Dorsolateral prefrontal cortex (tissue), 122 donors: ENCODE measurements at places on chromosomes 2 and 18.
A peak's percentile ranks its signal among the peaks of the same experiment; 100 is the strongest.

GRCh38 chr2:218223046-218223445 is 6.1 kb downstream of the ARPC2 start:
- no peak for DNase-seq

GRCh38 chr2:13005761-13006335 is 289.1 kb downstream of the TRIB2 start:
- no peak for DNase-seq

DNA sequence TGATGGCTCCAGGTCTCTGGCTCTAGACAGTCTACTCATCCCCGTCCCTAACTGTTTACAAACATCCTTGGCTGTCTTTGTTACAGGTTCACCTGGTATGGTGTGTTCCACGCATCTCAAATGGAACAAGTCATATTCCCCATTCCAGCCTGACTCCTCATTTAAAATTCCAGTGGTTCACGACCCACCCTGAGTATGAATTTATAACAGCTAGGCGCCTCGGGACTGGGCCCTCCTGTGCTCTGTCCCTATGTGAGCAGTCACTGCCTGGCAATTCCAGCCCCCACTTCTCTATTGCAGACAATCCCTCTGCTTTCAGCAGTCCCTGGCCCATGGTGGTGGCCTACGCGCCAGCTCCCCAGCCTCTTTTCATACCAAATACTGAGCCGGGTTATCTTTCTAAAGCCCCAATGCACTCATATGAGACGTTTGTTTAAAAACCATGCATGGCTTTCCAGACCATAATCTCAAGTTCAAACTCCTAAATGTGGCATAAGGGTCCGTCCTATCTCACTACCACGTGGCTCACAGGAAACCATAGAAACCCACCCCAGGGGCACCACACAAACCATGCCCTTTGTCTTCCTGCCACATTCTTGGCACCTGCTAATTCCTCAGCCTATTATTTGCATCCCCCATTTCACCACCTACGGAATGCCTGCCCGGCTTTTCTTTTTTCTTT is 1.6 kb downstream of the SERPINB8 start:
- DNase-seq: no peak

- DNase-seq: no peak
These were observed 200.0 kb upstream of the SIX3 start for GRCh38 chr2:44741507-44741906.

DNA sequence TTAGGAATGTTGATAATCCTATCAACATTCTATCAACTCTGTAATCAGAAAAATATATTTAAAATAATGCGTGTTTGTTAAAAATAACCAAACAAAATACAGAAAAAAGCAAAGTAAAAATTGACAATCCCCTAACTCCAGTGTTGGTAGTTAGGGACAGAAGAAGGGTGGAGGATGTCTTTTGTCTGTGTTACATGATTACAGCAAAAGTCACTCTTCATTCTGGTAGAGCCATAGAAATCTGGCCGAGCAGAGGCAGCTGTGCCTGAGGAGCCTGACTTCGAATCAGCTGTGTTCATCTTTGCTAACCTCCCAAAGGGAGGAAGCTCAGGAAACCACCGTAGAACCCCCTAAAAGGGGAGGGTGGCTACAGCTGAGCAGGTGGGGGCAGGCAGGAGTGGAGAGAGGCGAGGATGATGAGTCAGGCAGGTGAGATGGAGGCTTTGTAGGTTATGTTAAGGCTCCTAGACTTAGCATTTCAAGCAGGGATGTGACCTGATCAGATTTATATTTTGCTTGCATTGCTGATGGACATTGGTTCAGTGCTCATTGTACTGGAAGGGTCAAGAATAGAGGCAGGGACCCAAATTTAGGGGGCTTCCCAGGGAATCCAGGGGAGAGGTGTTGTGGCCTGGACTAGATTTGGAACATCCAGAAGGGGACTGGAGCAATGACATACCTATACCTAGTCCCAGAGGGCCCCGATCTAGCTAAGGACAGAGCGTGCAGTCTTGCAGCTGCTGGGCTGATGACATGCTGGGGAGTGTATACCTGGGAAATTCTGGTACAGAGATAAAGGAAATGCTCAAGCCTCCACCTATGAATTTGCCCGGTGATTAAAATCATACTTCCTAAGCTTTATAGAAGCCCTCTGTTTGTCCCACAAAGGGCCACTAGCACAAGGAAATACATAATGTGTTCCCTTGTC is 95.7 kb downstream of the NEDD4L start:
- no peak for DNase-seq

DNA sequence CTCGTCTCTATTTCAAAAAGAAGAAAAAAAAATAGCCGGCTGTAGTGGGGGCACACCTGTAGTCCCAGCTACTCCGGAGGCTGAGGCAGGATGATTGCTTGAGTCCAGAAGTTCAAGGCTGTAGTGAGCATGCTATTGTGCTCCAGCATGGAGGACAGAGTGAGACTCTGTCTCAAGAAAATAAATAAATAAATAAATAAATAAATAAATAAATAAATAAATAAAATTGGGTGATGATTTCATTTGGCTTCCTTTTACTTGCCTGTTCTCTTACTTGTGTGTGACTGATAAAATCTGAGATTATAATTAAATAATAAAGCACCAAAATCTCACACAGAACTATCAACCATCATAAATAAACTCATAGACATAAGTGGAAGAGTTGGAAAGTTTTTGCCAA is 657.8 kb downstream of the NRXN1 start:
- DNase-seq: no peak

- DNase-seq: no peak
These were observed 67.9 kb downstream of the RHOB start for GRCh38 chr2:20514596-20515269.

DNA sequence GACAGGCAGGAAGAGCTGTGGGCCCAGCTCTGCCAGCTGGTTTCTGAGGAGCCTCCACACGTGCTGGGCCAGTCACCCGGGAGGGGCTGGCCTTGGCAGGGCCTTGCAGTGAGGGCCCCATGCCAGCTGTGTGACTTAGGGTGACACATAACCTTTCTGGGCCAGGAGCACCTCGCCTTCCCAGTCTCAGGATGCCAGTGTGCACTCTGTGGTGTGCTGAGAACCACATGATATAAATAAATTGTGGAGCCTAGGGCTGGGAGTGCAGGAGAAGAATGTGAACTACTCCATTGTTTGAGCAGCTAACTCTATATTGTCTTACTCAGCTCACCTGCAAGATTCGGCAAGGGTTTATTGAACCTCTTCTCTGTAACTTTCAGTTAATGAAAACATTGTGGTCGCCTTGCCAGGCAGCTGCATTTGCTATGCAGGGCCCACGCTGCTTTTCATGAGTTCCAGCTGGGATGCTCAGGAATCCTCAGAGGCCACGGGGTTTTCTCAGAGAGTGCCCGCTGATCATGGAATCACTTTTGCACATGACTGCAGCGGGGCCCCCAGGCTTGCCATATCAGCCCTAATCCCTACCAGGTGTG is 222.3 kb downstream of the SH3RF3 start:
- DNase-seq: no peak

GRCh38 chr18:1412655-1413322 is 508.1 kb downstream of the ADCYAP1 start:
- no peak for DNase-seq

- no peak for DNase-seq
These were observed 89.2 kb upstream of the GLS start for GRCh38 chr2:190791347-190791975.

- DNase-seq: no peak
These were observed 36.4 kb upstream of the GAREM2 start for GRCh38 chr2:26136451-26136850.

DNA sequence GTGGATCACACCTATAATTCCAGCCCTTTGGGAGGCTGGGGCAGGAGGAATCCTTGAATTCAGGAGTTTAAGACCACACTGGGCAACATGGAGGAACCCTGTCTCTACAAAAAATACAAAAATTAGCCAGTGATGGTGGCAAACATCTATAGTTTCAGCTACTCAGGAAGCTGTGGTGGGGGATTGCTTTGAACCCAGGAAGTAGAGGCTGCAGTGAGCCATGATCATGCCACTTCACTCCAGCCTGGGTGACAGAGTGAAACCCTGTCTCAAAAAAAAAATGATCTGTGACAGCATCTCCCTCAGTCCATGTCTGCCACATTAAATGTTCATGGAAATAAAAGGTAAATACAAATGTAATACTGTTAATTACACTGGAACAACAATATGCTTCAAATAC is 121.4 kb upstream of the COL5A2 start:
- DNase-seq: no peak

DNA sequence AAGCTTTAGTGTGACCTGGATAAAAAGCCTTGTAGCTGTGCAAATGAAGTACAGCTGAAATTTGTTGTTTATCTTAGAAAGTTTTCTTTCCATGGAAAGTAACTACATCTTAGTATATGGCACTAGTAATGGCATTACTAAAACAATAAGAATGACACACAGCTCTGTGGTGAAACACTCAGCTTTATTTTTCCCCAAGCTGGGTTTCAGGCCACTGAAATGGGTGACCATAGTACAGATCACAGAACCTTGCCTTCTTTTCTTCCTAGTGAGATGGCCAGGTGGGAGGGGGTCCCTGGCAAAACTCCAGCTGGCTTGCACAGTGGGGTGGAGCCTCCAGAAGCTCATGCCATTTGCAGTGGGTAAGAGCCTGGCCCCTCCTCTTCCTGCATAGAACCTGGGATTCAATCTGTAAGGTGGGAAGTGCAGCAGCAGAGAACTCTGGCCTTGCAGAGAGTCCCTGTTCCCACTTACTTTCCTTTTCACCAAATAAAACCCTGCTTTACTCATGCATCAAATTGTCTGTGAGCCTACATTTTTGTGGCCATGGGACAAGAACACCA is 17.6 kb upstream of the GRP start:
- no peak for DNase-seq

GRCh38 chr2:65431421-65432226 is 775 bp downstream of the SPRED2 start:
- no peak for DNase-seq

GRCh38 chr2:216880509-216881184 is 20.8 kb upstream of the TNP1 start:
- DNase-seq: no peak

- DNase-seq: no peak
These were observed 287.7 kb downstream of the SRBD1 start for GRCh38 chr2:45323344-45323743.

GRCh38 chr2:189391201-189391600 is 50.1 kb upstream of the WDR75 start:
- no peak for DNase-seq

GRCh38 chr2:12818416-12819102 is 101.8 kb downstream of the TRIB2 start:
- DNase-seq: no peak

DNA sequence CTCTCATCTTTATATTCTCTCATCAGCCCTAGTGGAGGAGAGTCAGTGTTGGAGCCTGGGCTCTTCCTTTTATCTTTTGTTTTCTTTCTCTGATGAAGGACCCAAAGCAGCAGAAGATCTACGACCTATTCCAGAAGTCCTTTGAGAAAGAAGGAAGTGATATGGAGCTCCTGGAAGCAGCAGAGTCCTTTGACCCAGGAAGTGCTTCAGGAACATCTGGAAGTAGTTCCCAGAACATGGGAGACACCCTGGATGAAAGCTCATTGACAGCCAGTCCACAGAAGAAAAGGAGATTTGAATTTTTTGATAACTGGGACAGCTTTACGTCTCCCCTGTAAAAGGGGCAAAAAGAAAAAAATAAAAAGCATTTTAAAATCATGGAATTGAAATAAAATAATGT is 16.0 kb upstream of the RPL37A start:
- DNase-seq: no peak

DNA sequence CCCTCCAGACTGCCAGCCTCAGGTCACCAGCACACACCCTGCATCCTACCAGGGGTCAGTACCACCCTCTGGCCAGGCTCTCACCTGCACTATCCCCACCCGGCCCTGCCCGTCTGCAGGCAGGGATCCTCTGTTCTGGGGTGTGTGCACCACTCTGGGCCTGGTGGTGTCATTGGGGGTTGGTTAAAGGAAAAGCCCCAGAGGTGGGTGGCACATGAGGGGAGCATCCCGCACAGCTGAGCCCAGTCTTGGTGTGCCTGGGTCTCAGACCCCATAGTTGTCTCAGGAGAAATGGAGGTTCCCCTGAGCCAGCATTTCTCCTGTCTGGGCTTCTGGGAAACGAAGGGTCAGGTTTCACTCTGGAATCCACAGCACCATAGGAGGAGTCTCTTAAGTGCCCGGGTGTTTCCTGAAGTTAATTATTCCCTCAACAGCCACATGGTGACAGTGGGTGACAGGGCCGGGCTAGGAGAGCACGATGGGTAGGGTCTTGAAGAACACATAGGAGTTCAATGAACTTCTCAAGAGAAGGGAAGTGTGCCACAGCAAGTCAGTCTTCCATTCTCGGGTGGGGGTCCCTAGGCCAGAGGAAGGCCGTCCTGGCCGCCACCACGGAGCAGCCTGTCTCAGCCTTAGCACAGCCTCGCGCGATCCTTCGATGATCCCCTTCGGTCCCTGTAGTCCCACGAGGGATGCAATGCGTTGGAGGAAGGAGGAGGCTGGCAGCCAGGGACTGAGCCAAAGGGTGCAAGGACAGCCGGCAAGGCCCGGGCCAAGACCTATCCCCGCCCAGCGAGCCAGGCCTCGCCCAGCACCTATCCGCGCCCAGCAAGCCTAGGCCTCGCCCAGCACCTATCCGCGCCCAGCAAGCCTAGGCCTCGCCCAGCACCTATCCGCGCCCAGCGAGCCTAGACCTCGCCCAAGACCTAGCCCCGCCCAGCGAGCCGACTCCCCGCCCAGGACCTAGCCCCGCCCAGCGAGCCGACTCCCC is 1.1 kb upstream of the FARP2 start:
- peak; percentile 58 for DNase-seq

DNA sequence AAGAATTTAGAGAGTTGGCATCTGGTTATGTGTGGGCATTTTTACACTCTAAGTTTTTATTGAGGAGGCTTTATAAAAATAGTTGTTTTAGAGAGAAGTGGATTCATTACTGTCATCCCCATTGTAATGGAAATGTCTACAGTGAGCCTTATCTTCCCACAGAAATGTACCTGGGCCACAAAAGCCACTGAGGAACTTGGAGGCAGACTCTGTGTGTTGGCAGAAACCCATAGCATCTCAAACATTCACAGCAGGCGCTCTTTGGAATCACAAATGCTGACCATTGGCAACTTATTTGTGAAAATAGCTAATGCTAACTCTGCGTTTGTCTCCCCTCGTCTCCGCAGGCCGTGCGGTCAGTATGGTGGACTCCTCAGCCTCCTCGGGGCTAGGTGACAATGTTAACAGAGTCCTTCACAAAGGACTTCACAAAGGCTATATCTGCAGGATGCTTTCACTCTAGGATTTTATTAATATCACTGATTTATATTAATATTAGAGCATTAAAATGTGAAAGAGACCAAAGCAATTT is 689.1 kb upstream of the POU3F3 start:
- no peak for DNase-seq

DNA sequence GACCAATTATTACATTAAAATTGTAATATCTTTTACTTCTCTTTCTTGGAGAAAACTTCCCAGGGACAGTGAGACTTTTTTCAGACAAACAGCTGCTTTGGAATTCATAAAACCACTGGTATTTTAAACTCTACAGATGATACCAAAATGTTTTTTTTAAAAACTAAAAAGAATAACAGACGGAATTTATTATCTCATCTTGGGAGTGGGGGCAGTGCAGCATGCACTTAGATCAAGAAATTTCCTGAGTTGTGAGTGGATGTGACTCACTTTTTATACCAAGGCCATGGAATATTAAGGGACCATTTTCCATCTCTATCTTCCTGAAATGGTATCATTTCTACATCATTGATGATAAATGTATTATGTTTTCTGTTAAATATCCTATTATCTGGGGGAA is 422.8 kb upstream of the HNRNPA3 start:
- DNase-seq: no peak
